ENCODE measurements at places on chromosomes 12 and 14. TPM values are rescaled to one million over a fixed set of nuclear protein-coding genes. Genes with fewer than 3 reads are reported as not detected.

DNA sequence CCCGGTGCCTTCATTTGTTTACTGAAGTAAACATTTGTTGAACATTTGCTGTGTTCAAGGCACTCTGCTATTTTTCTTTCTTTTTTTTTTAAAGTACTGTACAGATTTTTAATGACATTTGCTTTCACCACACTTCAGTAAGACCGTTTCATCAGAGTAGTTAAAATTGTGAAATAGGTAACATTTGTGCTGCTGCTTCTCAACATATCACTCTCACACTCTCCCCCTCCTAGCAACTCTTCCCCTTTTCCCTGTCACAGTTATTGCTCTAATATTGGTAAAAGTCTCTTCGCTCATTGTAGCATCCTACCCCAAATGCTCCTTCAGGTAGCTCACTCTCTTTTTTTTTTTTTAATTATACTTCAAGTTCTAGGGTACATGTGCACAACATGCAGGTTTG lies 49.6 kb downstream of the SRGAP1 start:
- peaks cover 9% of the 10 kb centered on the region for H3K4me1 ChIP-seq
- no peak overlapping the region for H3K4me3 ChIP-seq
- no peak for DNase-seq

GRCh38 chr14:52336241-52336640 lies 22.1 kb downstream of the PTGER2 start:
- no peak overlapping the region for H3K4me3 ChIP-seq
- DNase-seq, result no peak
- H3K27ac ChIP-seq, result no peak overlapping the region
- H3K27me3 ChIP-seq, result peaks cover 1% of the 10 kb centered on the region
- H3K4me1 ChIP-seq, result peaks cover 2% of the 10 kb centered on the region

DNA sequence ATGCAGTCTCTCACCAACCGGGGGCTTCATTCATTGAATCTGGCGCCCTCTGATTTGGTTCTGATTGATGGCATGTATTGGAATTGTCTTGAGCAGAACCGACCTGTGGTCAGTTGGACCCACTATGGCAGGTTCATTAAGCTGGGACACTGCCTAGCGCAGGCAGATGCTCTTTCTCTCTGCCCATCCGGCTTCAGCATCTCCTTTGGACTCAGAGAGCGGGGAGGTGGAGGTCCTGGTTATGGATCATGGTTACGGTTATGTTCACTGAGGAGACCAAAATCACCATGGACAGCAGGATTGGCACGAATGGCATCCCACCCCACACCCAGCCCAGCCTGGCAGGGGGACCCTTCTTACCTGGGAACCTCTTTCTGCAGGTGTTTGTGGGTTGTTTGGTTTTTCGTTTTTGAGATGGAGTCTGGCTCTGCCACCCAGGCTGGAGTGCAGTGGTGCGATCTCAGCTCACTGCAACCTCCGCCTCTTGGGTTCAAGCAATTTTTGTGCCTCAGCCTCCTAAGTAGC lies 16.4 kb upstream of the BCL7A start:
- H3K4me3 ChIP-seq, result no peak overlapping the region
- H3K27me3 ChIP-seq, result no peaks in the 10 kb centered on the region
- H3K4me1 ChIP-seq, result no peaks in the 10 kb centered on the region
- H3K27ac ChIP-seq, result no peak overlapping the region
- no peaks in the 10 kb centered on the region for H3K36me3 ChIP-seq

GRCh38 chr12:8697476-8698131 lies at the start of gene RIMKLB:
RIMKLB (plus strand) TSS chr12:8697991; CDS start chr12:8713867, 15,876 bp downstream.
- H3K4me3 ChIP-seq, result peak within 1 kb of the TSS; percentile 72
- DNase-seq, result peak; percentile 82
- peaks cover 2% of the 10 kb centered on the region for H3K4me1 ChIP-seq
- no peaks in the 10 kb centered on the region for H3K27me3 ChIP-seq
- no peaks in the 10 kb centered on the region for H3K36me3 ChIP-seq

DNA sequence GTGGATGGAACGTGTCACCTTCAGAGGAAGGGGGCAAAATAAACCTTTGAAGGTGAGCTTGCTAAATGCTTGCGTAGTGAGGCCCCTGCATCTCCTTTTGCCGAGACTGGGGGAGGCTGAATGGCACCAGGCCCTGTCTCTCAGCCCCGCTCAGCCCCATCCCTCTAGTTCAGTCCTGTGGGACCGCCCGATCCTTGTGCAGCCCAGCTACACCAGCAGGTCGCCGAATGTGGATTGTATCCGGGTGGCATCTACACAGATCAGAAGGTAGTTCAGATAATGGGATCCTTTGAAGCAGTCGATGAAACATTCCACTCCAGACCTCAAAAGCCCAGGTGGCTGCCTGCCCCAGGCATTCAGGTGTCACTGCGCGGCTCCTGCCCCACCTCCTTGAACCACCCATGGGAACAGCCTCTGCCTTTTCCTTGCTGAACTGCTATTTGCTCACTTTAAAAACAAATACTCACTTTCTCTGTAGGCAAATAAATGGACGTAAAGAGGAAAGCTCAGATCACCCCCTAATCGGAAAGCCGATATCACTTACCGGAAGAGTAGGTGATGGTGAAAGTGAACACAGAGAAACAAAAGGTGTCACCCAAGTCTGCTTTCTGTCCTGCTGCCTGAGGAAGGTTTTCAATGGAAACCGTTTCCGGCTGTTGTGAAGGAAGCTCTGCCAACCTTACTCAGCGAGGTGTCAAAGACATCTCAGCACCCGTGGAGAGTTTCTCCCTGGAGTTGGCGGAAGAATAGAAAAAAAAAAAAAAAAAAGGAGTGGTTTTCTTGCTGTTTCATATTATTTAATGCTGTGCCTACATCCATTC lies 100.3 kb upstream of the NCOR2 start:
- no peaks in the 10 kb centered on the region for H3K4me1 ChIP-seq
- no peaks in the 10 kb centered on the region for H3K27me3 ChIP-seq
- no peak for DNase-seq

DNA sequence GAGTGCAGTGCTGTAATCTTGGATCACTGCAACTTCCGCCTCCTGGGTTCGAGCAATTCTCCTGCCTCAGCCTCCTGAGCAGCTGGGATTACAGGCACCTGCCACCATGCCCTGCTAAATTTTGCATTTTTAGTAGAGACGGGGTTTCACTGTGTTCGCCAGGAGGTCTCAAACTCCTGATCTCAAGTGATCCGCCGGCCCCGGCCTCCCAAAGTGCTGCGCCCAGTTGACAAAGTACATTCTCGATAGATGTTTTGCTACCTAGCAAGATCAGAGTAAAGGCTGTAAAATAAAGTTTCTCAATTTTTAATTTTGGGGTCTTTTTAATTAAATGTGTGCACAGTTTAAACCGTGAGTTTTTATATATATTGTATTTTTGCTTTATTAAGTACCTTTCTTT lies 248.9 kb downstream of the CCER1 start:
- no peaks in the 10 kb centered on the region for H3K36me3 ChIP-seq
- H3K4me3 ChIP-seq, result no peak overlapping the region
- no peak overlapping the region for H3K27ac ChIP-seq
- H3K4me1 ChIP-seq, result no peaks in the 10 kb centered on the region

- H3K4me1 ChIP-seq, result no peaks in the 10 kb centered on the region
- no peak for DNase-seq
- H3K36me3 ChIP-seq, result no peaks in the 10 kb centered on the region
- H3K4me3 ChIP-seq, result no peak overlapping the region
Observed at GRCh38 chr14:81348061-81348460, 52.1 kb downstream of the STON2 start.

- peak overlapping the region; percentile 19 for H3K4me3 ChIP-seq
- peaks cover 10% of the 10 kb centered on the region for H3K4me1 ChIP-seq
- no peak overlapping the region for H3K27ac ChIP-seq
- DNase-seq, result no peak
- H3K36me3 ChIP-seq, result no peaks in the 10 kb centered on the region
Observed at GRCh38 chr12:118813778-118814357, 167.5 kb upstream of the SRRM4 start.

The DACT1 gene
- total RNA-seq, result 26.2 TPM

The INSM2 gene
- total RNA-seq, result not detected

The OR6S1 gene
- not detected for total RNA-seq

The FOXG1 gene
- 0.29 TPM for total RNA-seq

The MIP gene
- total RNA-seq, result not detected

The PRKD1 gene
- 6.8 TPM for total RNA-seq

The RPL41 gene
- 4,440 TPM for total RNA-seq

The APOLD1 gene
- 0.71 TPM for total RNA-seq

The RPL6 gene
- total RNA-seq, result 1,666 TPM

The LRRIQ1 gene
- 1.2 TPM for total RNA-seq
